Stimulated activated naive CD8-positive, alpha-beta T cell treated with anti-CD3 and anti-CD28 coated beads, Interleukin-15, Interleukin-2, amounts not matched to agents 100 U/mL and 50 U/mL, for 24 hours (primary cell): ENCODE measurements at places on chromosomes 6 and 20.

- no peak for DNase-seq
Measured at GRCh38 chr6:108653949-108654348, 93.2 kb downstream of the FOXO3 start.

GRCh38 chr6:63864061-63864460 lies 228.5 kb downstream of the PHF3 start:
- DNase-seq, result no peak

DNA sequence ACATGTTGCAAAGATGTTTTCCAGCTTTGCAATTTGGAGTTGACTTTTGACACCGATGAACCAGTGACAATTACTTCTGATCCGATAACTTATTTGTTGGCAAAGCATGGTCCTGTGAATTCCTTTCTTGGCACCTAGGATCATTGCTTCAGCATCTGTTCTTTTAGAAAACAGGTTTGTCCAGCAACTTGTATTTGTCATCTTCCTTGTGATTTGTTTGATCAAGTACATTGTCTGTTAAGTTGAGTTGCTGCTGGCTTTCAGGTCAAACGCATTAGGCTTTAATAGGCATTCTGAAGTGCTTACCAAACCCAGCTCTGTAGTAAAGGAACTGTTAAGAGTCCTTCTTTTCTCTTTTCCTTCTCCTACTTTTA lies 192.4 kb upstream of the ZNF217 start:
- DNase-seq, result no peak

DNA sequence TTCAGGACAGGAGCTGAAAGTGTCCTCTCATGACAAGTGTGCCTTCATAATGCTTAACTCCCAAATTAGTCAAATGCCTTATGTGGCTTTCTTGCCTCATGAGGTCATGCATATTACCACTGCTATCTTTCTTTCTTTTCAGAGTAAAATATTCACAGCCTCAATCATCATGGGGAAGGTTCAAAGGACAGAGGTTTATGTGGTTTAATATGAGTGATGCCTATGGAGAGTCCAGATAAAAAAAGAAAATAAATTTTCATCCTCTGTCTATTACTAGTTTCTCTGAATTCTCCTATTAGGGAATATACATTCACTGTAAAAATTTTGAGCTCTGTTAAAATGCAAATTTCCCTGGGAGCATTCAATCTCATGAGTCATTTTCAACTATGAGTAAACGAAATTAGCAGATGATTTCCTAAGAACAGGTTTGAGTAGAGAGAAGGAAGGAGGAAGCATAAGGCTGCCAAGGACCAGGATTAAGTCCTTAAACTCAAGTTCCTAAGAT lies 396.9 kb upstream of the ADGRB3 start:
- no peak for DNase-seq

DNA sequence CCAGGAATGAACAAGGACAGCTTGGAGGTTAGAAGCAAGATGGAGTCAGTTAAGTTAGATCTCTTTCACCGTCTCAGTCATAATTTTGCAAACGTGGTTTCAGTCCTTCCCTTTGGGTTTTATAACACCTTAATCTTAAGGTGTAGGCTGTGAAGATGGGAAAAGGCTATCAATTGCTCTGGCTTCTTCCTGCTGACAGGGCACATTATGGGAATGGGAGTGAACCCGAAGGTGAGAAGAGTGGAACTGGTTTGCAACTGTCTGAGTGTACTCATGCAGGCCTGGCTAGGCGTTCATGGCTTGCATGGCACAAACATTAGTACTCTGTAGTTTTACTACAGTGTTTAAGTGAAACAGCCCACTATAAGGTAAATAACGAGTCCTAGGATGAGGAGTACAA lies 9.4 kb downstream of the TAF8 start:
- no peak for DNase-seq

GRCh38 chr6:170229396-170229795 lies 61.5 kb downstream of the DLL1 start:
- no peak for DNase-seq

GRCh38 chr6:150710236-150710635 lies 110.6 kb downstream of the PLEKHG1 start:
- no peak for DNase-seq

- DNase-seq, result no peak
Measured at GRCh38 chr20:40287683-40288082, 401.4 kb downstream of the MAFB start.

- DNase-seq, result peak; percentile 67
Measured at GRCh38 chr6:26556263-26557070, 18.3 kb downstream of the HMGN4 start.

DNA sequence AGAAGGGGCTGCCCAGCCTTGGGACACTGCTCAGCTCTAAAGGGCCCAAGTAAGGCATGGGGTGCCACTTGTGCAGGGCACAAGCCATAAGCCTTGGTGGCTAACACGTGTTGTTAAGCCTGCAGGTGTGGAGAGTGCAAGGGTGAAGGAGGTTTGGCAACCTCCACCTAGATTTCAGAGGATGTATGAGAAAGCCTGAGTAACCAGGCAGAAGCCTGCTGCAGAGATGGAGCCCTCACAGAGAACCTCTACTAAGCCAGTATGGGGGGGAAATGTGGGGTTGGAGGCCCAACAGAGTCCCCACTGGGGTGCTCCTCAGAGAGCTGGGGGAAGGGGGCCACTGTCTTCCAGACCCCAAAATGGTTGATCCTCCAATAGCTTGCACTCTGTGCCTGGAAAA lies 32.6 kb downstream of the SERINC1 start:
- DNase-seq, result no peak

DNA sequence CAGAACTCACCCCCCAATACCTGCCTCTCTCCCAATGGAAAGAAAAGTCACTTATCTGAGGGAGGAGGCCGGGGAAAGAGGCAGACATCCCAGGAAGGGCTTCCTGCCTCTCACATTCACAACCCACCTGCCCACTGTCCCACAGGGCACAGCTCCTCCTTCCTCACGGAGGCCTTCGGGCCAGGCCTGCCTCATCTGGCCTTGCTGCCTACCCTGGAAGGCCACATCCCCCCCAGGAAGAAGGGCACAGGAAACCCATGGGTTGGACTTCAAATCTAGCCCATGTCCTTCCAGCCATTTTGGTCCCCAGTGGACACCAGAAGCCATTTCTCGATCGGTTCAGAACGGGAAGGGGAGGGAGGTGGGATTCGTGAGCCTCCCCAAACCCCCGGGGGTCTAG lies 162.0 kb downstream of the PREX1 start:
- no peak for DNase-seq

- DNase-seq, result no peak
Measured at GRCh38 chr6:168439794-168440450, 1.1 kb upstream of the SMOC2 start.

GRCh38 chr6:3714111-3714510 lies 37.4 kb downstream of the PXDC1 start:
- DNase-seq, result no peak

DNA sequence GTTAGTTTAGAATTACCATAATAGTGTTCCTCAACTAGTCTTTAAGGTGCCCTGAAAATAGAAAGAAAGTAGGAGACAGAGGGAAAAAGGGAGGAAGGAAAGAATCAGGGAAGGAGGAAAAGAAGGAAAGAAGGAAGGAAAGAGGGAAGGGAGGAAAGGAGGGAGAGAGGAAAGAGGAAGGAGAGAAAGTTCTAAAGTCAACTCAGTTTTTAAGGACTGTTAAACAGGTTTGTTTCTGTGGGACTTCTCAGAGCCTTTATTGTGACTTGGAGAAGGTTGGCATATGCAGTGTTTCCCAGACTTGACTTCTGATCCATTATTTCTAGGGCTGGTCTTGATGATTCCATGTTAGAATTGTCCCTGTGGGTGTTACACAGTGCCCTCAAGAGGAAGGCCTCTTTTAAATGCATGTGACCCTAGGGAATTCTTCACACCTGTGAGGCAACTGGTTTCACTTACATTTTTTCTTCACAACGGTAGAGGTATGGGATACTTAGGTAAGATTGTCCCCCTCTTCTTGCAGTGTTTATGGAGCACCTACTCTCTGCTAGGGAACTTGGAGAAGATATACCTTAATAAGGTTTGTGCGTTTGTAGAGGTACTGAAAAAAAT lies 132.7 kb upstream of the GMDS start:
- no peak for DNase-seq
